ENCODE measurements at places on chromosomes 11 and 22.

DNA sequence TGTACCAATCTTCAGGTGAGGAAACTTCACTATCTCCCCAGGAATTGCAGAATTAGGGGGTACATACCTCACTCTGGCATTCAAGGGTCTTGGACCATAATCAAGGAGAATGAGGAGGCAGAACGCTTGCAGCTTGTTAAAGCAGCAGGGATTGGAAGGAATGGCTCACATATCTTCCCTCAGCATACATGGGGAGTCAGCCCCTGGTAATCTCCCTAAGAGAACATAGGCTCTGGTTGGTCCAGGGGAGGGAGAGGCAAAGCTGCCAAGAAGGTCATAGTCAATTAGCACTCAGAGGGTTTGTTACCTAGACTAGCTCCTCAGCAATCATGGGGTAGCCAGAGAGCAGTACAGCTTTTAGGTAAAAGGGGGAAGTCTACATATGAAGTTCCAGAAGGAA, 256.8 kb downstream of the INSC start:
- no peak for DNase-seq

DNA sequence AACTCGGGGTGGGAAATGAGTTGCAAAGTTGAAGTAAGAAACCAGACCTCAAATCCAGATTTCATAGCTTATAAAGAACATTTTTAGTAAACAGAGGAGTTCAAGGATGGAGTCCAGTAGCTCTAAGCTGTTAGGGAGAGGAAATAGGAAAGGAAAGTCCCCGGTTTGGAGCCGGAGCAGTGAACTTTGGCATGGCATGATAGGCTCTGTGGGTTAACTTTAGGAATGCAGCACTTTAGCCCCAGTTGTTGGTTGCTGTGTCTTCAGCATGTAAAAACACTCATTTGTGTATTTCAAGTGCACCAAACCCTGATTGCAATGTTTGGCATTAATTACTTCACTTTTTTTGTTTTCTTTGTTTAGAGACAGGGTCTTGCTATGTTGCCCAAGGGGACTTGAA, 8.6 kb upstream of the PIK3IP1 start:
- DNase-seq: no peak

GRCh38 chr22:17920145-17920605, 104.2 kb downstream of the MICAL3 start:
- no peak for DNase-seq

GRCh38 chr11:121213362-121213893, 79.1 kb upstream of the SC5D start:
- no peak for DNase-seq

DNA sequence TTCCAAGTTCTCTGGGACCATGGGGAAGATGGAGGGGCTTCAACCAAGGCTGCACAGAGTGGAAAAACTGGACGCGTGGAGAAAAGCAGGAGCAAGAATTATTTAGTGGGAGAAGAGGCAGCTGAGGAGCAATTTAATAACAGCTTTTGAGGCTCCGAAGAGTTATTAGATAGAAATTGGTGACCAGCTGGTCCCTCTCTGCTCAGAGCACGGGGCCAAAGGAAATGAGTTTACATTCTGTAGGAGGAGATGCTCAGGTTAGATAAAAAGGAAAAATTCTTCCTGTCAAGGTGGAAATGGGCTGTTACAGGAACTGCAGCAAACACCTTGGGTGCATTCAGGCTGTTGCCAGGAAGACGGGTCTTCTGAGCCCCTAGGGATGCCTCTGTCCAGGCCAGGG, 47.0 kb upstream of the GALNT18 start:
- DNase-seq: no peak

GRCh38 chr11:111370902-111371578, 8.0 kb downstream of the POU2AF1 start:
- peak; percentile 52 for DNase-seq

- DNase-seq: no peak
Observed at GRCh38 chr11:121688860-121689614, 236.3 kb upstream of the SORL1-AS1 start.

DNA sequence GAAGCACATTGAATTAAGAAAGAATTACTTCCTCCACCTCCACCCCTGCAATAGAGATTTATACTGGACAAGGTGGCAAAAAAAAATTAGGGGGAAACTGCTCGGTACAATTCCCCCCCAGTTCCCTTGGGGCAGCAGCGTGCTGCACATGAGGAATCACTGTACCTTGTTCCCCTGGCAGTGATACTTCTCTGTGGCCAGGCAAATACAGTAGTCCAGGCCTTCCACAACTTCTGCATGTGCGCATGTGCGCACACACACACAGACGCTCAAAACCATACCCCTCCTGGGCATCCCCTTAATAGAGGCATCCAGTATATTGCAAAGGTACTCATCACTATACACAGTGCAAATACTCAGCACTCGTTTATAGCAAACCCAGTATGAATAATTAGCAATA, 68.9 kb downstream of the ARFGAP2 start:
- DNase-seq: peak; percentile 3

DNA sequence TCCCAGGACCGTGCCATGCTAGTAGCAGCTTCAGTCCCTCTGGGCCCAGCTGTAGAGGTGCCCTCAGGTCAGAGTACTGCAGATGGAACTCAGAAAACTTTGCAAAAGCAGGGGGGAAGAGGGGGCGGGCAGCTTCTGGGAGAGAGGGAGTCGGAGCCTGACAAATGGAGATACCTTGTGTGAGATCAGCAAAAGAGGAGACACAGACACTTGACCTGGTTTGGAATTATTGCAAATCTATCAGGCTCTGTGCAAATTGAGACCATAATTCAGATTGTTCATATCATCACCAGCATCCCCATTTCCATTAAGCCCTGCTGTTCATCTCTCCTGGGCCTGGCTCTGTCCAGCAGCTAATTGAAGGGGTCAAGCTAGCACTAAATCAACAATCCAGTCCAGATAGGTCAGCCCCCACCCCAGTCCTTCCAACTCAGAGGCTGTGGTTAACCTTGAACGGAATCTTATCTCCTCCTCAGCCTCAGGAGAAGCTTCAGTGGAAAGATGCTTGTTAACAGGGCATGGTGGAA, 292.6 kb upstream of the PLET1 start:
- no peak for DNase-seq

DNA sequence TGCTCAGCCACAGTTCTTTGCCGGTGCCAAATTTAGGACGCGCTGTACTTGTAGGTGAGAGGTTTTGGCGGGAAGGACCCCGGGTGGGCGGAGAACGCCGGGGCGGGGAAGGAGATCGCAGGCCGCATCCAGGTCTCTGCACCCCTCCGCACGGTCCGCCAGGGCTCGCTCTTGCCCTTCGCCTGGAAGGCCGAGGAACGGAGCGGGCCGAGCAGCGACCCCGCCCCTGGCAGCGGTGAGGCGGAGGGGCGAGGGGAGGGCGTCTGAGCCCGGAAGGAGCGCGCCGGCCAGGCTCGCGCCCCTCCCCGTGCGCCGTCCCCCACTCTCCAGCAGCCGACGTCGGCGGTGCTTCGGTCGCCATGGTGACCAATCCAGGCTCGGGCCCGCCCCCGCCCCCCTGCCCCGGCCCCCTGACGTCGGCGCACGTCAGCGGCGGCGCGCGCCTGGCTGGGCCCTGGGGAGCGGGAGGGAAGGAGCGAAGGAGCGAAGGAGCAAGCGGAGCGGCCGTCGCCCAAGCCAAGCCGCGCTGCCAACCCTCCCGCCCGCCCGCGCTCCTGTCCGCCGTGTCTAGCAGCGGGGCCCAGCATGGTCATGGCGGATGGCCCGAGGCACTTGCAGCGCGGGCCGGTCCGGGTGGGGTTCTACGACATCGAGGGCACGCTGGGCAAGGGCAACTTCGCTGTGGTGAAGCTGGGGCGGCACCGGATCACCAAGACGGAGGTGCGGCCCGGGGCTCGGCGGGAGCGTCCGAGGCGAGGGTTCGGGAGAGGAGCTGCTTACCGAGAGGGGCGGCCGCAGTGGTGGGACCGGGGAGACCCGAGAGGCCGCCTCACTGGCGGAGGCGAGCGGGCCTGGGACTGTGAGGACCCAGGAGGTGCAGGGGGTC, at the start of gene SIK2:
Gene SIK2 (plus strand): TSS at position 471 of the 886 bp plus-strand sequence. CDS start 115 bp downstream, at position 586.
- DNase-seq: peak; percentile 88

GRCh38 chr11:47380078-47380477, 1.7 kb upstream of the SPI1 start:
- DNase-seq: no peak

DNA sequence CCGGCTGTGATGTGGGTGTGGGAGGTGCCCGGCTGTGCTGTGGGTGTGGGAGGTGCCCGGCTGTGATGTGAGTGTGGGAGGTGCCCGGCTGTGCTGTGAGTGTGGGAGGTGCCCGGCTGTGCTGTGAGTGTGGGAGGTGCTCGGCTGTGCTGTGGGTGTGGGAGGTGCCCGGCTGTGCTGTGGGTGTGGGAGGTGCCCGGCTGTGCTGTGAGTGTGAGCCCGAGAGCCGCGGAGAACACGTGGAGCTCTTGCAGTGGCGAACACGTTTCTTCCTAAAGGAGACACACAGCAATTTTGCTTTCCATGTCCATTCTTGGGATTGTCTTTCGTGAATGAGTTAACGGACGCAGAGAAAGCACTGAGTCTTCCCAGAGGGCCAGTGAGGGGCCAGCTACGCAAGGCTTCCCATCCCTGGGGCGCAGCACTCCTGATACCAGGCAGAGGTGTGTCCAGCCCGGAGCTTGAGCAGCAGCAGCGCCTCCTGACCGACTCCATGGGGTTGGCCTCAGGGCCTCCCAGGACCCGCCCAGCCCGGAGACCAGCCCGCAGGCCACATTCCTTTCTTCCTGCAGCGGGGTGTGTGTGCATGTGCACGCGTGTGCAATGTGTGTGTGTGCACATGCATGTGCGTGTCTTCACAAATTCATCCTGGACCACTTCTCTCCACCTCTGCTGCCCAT, 245.0 kb upstream of the B3GAT1 start:
- no peak for DNase-seq

- no peak for DNase-seq
Observed at GRCh38 chr11:38900211-38900610, 2302.2 kb upstream of the RAG2 start.

DNA sequence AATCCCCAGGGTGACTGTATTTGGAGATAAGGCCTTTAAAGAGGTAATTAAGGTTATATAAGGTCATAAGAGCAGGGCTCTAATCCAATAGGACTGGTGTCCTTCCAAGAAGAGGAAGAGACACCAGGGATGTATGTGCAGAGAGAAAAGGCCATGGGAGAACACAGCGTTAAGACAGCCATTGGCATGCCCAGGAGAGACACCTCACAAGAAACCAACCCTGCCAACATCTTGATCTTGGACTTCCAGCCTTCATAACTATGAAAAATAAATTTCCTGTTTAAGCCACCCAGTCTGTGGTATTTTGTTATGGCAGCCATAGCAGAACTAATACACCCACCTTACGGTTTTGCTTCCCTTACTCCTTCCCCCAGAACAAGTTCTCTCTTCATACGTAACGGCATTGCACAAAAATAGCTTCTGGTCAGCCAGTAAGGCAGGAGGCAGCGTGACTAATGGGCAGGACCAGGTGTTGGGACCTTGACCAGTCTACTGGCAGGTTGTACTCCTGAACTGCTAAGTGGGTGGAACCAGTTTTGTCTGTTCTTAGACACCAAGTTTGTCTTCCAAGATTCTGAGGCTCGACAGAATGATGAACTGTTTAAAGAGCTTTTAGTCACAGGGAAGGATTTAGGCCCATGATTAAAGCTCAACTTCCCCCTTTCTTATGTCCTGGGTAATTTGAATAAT, 31.9 kb upstream of the UPB1 start:
- no peak for DNase-seq

GRCh38 chr11:14538271-14538925, 18.2 kb upstream of the PSMA1 start:
- no peak for DNase-seq

DNA sequence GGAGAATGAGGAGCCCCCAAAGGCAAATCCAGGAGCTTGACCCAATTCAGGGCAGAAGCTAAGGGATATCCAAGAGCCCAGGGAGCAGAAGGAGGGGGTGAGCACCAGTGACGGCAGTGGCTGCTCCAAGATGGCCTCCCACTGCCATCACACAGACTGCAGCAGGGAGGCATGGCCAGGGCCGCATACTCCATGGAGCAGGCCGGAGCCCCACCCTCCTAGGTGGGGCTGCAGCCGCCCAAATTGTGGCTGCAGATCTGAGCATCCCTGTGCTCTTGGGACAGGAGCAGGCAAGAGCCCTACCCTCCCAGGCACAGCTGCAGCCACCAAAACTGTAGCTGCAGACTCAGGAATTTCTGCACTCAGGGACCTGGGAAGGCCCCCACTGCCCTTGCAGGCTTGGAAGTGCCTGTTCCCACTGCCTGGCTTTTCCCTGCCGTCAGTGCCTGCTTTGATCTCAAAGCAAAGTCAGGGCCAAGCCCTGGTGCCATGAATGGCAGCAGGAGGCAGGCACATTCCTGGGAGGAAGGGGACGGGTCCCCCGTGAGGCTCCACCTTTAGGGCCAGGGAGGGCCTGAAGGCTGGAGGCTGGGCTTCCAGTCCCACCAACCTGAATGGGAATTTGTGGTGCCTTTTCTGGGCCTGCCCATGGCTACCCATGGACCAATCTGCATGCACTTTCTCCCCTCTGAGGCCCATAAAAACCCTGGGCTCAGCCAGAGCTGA, 10.3 kb upstream of the WNT7B start:
- no peak for DNase-seq

DNA sequence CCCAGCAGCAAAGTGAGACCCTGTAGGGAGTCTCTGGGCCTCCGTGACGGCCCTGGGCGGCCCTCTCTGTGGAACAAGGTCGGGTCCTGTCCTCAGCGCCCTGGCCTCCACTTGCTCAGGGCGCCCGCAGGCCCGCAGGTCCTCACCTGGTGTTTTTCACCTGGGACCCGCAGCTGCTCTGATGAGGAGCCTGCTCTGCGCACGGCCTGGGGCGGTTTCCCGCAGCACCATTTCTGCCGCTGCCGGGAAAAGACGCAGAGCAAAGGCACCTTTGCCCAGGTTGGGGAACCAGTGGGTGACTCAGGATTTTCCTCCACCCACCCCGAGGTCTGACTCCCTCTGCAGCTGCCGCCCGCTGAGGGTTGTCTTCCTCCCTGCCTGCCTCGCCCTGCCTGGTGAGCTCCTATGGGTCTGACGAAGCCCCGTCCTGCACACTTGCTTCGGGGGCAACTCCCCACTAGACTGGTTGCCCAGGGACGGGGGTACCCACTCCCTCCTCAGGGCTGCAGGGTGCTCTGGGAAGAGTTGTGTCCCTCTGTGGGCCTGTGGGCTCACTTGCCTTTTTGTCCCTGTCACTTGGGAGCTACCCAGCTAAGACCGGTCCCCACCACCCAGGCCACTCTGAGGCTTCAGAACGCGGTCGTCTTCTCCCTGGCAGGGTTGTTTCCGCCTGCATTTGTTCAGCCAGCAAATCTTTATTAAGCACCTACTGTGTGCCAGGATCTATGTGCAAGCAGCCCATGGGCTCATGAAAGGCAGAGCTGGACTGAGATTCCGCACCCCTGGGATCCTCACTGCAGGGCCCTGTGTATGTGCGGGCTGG, 89.5 kb downstream of the KCNQ1 start:
- DNase-seq: no peak

DNA sequence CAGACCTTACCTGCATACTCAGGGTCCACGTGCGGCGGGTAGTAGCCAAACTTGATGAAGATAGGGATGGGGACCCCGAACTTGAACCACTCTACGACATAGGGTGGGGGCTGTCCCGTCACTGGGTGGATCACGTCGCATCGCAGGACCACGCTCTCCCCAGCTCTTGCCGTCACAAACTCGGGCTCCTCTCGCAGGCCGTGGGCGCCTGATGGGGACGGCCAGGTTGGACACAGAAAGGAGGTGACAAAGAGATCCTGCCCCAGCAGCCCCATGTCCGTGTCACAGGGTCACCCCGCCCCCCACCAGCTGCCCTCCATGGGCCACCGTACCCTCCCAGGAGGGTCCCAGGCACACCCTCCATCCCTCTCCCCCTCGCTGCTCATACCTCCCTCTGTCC, 10.7 kb downstream of the IGSF9B start:
- no peak for DNase-seq
